Fibroblast of pulmonary artery (primary cell): ENCODE measurements at places on chromosomes 6 and 20.

DNA sequence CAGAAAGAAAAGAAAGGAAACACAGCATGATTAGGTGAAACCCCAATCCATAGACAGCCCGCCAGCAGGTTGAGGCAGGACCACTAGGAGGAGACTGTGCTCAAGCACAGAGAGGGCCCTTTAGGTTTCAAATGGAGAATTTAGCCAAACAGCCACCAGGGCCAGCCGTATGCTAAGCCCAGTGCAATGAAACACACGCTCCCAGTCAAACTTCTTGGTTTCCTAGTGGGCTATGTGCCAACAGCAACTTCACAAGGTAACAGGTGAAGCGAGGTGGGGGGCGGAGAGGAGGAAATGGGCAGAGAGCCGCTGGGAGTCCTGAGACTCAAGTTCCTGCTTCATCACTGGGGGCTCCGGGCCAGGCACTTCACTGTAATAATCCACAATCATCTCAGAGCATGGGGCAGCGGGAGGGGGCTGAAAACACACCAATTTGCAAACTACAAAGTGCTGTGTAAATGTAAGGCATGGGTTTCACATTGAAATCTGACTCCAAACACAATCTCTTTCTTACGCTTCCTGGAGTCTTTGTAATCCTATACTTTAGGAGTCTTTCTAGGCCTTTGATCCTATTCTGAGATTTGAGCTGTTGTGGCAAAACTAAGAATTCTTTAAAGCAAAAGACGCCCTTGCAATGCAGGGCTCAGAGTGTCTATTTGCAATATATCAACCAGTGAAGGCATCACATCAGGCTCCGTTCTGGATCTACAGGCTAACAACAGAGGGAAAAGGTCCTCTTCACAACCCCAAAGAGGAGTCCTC is 117.3 kb downstream of the OPRM1 start:
- DNase-seq = peak; percentile 46

- DNase-seq = no peak
Measured at GRCh38 chr6:1695546-1696462, 86.1 kb downstream of the FOXC1 start.

DNA sequence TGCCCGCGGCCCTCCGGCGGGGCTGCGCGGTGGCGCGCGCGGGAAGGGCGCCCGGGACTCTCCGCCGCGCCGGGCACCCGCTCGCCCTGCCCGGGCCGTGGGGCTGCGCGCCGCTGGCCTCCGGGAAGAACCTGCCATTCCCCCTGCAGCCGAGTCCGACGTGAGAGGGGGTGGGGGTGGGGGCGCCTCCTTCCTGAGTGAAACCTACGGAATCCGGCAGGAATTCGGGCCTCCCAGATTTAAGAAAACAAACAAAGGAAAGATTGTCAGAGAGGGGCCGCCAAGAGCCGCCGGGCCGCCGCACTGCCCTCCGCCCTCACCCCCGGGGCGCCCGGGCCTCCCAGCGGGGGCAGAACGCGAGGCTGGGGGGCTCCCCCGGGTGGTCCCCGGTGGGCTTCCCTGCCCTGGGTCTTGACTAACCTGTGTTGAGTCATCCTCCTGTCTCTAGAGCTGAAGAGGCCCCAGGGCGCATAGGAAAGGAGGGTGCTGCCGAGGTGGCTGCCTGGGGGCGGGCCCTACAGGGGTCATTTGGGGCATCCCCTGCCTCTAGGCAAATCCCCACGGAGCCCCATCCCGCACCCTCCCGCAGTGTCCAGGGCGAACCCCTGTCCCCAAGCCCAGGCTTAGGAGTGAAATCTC is 42.2 kb upstream of the FOXP4 start:
- DNase-seq = peak; percentile 56

- peak; percentile 4 for DNase-seq
Measured at GRCh38 chr20:20752712-20753111, 40.3 kb upstream of the RALGAPA2 start.

GRCh38 chr6:16383607-16384206 is 145.3 kb downstream of the GMPR start:
- DNase-seq = no peak

GRCh38 chr20:41738604-41739206 is 120.5 kb upstream of the CHD6 start:
- DNase-seq = peak; percentile 57

DNA sequence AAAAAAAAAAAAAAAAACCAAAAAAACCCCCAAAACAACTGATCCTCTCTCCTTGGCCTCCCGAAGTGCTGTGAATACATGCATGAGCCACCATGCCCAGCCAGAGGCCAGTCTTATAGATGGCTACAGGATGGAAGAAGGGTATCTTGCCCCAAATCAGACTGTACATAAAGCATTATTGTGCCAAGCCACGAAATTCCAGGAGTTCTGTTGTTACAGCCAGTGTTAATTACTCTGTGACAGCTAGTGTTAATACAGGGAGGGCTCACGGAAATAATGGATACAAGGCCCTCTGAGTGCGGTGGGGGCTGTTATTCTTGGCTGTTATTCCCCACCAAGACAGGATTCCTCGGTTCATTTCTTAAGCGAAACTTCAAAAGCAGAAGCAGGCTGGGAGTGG is 1.4 kb upstream of the CLPSL2 start:
- DNase-seq = no peak

DNA sequence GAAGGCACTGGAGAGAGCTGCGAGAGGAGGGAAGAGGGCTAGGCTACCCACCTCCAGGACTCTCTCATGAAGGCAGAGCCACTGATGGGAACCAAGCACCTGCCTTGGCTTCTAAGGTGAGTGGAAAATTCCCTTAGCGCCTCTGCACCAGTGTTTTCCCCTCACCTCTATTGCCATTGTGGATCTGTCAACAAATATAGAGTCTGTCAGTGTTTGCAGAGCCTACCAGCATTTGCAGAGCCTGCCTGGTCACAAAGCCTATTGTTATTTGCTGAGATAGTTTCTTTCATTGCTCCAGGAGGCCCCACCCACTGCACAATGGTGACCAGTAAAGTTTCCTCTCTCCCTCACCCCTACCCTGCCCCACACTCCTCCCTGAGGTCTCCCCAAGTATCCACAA is 141.9 kb downstream of the MRPL14 start:
- no peak for DNase-seq
